Ascending aorta (tissue), 2 donors: ENCODE measurements at places on chromosomes 16 and 17. TPM values are rescaled to one million over a fixed set of nuclear protein-coding genes. Genes with fewer than 3 reads are reported as not detected.
A peak's percentile ranks its signal among the peaks of the same experiment; 100 is the strongest.

DNA sequence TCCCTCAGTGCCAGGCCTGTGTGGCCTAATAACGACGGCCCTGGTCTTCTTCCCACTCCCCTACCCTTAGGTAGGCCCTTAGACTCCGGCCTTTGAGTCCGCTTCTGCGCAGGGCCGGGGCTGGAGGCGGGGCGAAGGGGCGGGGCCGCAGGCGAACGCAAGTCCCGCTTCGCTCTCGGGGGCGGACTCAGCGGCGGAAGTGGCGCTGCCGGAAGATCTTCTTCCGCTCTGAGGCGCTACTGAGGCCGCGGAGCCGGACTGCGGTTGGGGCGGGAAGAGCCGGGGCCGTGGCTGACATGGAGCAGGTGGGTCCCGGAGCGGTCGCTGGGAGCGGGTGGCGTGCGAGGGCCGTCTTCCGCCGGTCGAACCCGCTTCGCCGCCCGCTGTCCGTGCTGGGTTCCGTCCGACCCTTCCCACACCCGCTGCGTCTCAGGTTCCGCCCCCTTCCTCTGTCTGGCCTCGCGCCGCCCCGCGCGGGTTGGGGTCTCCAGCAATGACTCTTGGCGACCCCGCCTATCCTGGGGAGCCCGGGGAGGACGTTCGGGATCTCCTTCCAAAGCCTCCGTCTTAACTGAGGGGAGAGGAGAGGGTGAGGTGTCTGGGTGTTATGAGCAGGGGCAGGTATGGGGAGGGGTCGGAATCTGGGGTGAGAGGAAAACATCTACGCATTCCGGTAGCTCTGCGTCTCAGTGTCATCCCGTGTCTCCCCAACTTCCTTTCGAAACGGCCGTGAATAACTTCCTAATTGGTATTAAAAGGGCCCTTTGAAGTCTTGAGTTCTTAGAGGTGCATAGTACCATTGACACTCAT, at the start of gene STARD3:
TSS of gene STARD3 (plus strand) at position 218 of the 810 bp plus-strand sequence. CDS start 16,388 bp downstream, outside the sequence.
- peak within 1 kb of the TSS; percentile 89 for H3K27ac ChIP-seq
- DNase-seq, result peak; percentile 93

DNA sequence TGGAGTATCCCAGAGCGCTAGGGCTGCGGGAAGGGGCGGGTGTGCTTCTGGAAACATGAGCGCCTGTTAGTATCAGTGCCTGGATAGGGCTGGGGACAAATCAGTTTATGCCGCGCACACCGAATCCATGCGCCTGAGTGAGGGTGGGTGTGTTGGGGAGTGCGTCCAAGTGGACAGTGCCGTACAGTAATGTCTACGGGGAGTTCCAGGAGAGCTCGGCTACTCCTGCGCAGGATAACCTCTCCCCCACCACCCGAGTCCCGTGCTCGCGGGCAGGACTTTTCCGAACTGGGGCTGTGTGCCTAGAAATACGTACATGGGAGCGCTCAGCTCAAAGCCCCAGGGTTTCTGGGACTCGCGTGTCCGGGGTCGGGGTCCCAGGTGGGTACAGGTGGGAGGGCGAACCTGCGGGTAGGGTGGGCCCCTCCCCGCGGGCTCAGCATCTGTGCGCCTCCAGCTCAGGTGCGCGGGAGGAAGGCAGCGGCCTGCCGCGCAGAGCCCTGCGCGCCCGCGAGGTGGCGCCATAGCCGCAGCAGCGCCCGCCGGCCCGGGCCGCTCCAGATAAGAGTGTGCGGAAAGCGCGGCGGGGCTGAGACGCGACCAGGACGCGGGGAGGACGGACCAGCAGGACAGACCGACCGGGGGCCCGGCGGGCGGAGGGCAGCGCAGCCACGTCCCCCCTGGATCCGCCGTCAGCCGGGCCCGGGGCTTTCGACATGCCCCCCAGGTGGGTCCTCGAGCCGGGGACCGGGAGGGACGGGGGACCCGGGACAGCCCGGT, at the start of gene HIC1:
TSS of gene HIC1 (plus strand) at position 592 of the 780 bp plus-strand sequence. CDS start 1,588 bp downstream, outside the sequence.
- no peak for DNase-seq
- H3K36me3 ChIP-seq, result peaks cover 5% of the 10 kb centered on the region
- H3K4me1 ChIP-seq, result peaks cover 29% of the 10 kb centered on the region
- peak within 1 kb of the TSS; percentile 77 for H3K27ac ChIP-seq
- H3K4me3 ChIP-seq, result peak within 1 kb of the TSS; percentile 77

GRCh38 chr16:72457243-72457940, 285.4 kb upstream of the PMFBP1 start:
- no peak overlapping the region for H3K27ac ChIP-seq
- no peak for DNase-seq
- no peaks in the 10 kb centered on the region for H3K27me3 ChIP-seq
- no peak overlapping the region for H3K4me3 ChIP-seq
- H3K36me3 ChIP-seq, result no peaks in the 10 kb centered on the region
- H3K4me1 ChIP-seq, result no peaks in the 10 kb centered on the region

DNA sequence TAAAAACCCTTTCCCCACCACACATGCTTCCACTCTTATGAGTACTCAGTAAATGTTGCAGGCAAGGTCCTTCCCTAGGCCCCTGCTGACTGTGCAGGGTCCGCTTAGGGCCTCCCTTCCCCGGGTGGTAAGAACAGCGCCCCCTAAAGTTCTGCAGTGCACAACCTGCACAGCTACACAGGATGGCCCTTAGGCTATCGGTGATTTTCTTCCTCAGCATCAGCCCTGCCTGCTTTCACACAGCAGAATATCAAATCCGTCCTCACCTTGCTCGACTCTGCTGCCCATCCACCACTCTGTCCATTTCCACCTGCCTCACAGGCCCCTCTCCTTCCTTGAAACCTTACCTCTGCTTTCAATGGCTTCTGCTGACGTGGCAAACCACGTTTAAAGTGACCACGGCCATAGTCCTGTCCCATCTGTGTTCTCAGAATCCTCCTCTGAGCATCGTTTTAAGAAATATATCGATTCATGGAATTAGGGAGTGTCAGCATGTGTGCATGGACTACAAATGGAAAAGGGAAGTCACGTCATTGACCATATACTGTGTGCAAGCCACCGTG, 51.4 kb upstream of the TMEM132E start:
- no peaks in the 10 kb centered on the region for H3K4me1 ChIP-seq
- H3K4me3 ChIP-seq, result no peak overlapping the region
- no peaks in the 10 kb centered on the region for H3K36me3 ChIP-seq
- H3K27ac ChIP-seq, result no peak overlapping the region

GRCh38 chr17:5344914-5345313, 62.8 kb downstream of the RABEP1 start:
- H3K27me3 ChIP-seq, result no peaks in the 10 kb centered on the region
- DNase-seq, result no peak
- no peak overlapping the region for H3K4me3 ChIP-seq
- H3K36me3 ChIP-seq, result peaks cover 38% of the 10 kb centered on the region

DNA sequence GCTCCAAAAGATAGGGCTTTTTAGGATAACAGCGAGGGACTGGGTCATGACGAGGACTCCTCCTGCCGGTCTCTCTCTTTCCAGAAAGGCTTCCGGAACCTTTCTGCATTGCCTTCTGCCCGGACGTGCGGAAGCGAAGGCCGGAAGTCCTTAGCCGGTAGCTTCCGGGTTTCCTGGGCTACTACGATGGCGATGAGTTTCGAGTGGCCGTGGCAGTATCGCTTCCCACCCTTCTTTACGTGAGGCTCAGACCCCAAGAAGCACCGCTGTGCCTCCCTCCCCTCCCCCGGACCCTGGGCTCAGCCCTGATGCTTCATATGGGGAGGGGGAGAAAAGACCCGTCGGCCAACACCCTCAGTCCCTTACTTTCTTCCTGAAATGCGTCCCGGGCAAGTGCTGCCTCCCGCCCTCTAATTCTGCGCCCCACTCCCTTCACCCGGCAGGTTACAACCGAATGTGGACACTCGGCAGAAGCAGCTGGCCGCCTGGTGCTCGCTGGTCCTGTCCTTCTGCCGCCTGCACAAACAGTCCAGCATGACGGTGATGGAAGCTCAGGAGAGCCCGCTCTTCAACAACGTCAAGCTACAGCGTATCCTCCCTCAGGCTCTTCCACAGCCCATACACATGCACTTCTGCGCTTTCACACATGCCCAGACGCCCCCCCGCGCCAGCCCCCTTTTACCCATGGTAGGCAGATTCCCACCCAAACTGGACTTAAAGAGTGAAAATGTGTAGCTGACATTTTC, at the start of gene VPS25:
TSS of gene VPS25 (plus strand) at position 160 of the 746 bp plus-strand sequence. CDS start at position 187, 27 bp downstream.
- H3K4me1 ChIP-seq, result peaks cover 4% of the 10 kb centered on the region
- no peaks in the 10 kb centered on the region for H3K27me3 ChIP-seq
- peak; percentile 17 for DNase-seq
- H3K36me3 ChIP-seq, result peaks cover 19% of the 10 kb centered on the region

DNA sequence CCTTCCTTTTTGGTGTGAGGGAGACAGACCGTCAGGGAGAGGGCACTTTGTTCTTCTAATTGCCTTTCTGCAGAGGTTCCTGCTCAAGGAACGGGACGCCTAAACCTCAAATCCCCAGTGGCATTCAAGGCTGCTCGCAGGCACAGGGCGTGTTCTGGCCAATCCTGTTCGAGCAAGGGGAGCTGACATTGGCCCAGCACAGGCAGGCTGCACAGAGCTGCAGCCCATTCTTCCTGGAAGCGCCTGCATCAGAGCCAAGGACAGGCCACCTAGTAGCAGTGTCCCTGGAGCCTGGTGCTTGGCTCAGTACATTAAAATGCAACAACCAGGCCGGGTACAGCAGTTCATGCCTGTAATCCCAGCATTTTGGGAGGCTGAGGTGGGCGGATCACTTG, 72.2 kb upstream of the CREBBP start:
- peak overlapping the region; percentile 9 for H3K4me3 ChIP-seq
- H3K27ac ChIP-seq, result peak overlapping the region; percentile 98
- H3K27me3 ChIP-seq, result no peaks in the 10 kb centered on the region

DNA sequence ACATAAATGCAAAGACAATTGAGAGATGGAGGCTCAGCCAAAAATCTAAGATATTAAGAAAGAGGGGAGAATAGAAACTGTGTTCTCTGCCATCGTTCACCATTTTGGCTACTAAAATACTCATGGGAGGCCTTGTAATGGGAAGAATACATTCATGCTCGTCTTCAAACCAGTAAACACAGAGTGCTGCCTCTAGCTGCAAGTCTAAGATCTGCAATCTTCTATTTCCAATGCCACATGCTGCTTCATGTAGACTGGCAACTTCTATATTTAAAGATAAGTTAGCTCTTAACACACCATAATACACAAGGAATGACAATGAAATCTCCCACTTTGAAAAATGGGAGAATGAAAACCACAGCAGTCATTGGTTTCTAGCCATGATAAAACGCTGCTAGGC, 387.3 kb downstream of the HS3ST3B1 start:
- no peak overlapping the region for H3K27ac ChIP-seq
- DNase-seq, result no peak
- H3K36me3 ChIP-seq, result no peaks in the 10 kb centered on the region
- no peaks in the 10 kb centered on the region for H3K4me1 ChIP-seq
- H3K4me3 ChIP-seq, result no peak overlapping the region

DNA sequence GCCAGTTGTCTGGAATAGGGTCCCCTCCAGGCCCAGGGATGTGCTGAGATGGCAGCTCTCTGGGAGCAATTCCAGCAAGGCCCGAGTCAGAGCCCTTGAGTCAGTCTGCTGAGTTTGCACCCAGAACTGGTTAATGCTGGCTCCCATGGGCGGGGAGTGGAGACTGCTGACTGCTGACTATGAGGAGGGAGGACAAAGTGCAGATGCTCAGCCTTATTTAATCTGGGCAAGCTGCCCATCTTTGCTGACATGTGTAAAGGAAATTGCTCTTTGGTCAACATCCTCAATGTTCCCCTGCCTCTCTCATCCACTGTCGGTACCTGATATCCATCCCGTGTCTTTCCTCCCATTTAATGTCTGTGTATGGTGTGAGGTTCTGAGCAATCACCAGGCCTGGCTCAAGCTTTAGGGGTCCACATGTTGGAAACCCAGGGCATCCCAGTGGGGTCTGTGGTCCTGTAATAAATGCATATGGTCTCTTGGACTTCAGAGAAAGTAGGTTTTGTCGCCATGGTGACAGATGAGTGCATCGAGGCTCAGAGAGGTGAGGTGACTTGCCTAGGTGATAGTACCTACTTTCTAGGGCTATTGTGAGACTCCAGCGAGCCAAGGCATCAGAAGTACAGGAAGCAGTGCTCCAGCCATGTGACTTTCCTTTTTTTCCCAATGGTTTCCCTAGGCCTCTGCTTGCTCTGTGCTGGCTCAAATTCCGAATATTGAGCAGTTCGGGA, 20.0 kb upstream of the RNF135 start:
- H3K4me3 ChIP-seq, result no peak overlapping the region
- H3K27ac ChIP-seq, result no peak overlapping the region
- no peaks in the 10 kb centered on the region for H3K27me3 ChIP-seq
- peak; percentile 80 for DNase-seq

DNA sequence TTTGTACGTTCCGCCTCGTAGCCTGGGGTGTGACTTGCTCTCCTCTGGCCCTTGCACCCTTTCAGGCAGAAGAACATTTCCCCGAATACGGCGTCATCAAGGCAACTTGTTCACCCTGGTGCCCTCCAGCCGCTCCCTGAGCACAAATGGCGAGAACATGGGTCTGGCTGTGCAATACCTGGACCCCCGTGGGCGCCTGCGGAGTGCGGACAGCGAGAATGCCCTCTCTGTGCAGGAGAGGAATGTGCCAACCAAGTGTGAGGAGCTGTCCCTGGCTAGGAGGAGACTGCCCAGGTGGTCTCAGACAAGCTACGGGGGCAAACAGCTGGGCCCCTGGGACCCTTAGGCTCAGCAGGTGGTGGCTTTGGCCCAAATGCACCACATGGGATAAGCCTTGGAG, 10.4 kb downstream of the LIMD2 start:
- no peaks in the 10 kb centered on the region for H3K27me3 ChIP-seq
- peaks cover 60% of the 10 kb centered on the region for H3K36me3 ChIP-seq
- H3K4me1 ChIP-seq, result peaks cover 9% of the 10 kb centered on the region
- no peak overlapping the region for H3K4me3 ChIP-seq

DNA sequence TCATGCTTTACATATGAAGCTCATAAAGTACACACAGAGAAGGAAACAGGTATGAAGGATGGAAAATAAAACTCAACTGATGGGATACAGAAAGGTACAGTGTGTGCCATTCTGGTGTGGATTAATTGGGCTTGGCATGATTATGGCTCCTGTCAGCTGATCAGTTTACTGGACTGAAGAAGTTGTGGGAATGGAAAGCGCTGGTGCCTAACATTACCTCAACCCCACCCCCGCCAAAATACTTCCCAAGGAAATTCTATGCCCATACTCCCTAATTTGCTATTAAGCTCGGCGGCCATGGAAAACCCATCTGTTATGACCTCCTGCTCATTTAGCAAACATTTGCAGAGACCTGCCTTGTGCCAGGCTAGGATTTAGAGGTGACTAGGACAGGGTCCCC, 16.6 kb upstream of the PMFBP1 start:
- no peaks in the 10 kb centered on the region for H3K36me3 ChIP-seq
- H3K27ac ChIP-seq, result no peak overlapping the region
- no peak overlapping the region for H3K4me3 ChIP-seq
- H3K27me3 ChIP-seq, result no peaks in the 10 kb centered on the region
- H3K4me1 ChIP-seq, result no peaks in the 10 kb centered on the region

The ACSM3 gene
- total RNA-seq, result not detected

The OR4D1 gene
- not detected for total RNA-seq

The E2F4 gene
- total RNA-seq, result 114 TPM

The UNK gene
- total RNA-seq, result 73.9 TPM

The XYLT1 gene
- 6.7 TPM for total RNA-seq

The FDXR gene
- 93.1 TPM for total RNA-seq

The KRTAP4-3 gene
- total RNA-seq, result not detected

The NOS2 gene
- not detected for total RNA-seq
